Keratinocyte (primary cell): ENCODE measurements at places on chromosomes 4 and X. TPM values are rescaled to one million over a fixed set of nuclear protein-coding genes. Genes with fewer than 3 reads are reported as not detected.
A peak's percentile ranks its signal among the peaks of the same experiment; 100 is the strongest.

DNA sequence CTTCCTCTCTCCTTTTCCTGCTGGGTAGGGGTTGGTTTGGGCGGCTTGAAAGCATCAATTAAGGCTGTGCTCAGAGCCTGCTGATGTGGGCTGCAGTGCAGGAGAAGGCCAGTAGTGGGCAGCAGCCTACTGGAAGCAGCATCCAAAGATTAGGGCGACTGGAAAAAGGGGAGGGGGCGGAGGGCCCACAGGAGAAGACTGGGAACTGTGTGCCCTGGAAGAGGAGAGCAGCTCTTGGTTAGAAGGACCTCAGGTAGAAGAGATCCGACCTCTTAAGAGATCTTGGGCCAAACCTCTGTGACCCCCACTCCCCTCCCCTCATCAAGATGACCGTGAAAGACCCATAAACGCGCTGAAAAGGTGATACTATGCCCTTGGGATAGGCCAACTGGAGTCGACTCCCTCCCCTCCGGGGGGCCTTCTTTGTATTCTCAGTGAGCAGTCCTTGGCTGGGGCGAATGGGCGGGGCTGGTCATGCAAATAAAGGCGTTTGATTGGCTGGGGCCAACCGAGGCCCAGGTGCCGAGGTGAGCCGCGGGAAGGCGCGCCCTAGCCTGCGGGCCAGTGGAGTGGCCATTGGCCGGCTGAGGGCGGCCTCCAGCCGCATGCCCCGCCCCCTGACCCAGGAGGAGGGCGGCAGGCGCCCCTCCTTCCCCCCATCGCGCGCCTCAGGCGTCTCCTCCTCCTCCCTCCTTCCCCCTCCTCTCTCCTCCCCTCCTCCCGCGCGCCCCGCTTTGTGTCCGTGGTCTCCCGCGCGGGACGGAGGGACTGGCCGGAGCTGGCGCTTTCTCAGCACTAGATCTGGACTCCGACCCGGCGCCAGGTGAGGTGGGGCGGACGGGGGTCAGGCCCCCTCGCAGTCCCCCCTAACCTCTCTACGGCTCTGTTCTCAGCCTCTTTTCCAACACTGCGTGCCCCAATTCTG is 10.1 kb downstream of the DLG3 start:
- H3K36me3 ChIP-seq = no peaks in the 10 kb centered on the region
- H3K27me3 ChIP-seq = no peaks in the 10 kb centered on the region
- H3K4me3 ChIP-seq = peak overlapping the region; percentile 41
- H3K4me1 ChIP-seq = peaks cover 14% of the 10 kb centered on the region

DNA sequence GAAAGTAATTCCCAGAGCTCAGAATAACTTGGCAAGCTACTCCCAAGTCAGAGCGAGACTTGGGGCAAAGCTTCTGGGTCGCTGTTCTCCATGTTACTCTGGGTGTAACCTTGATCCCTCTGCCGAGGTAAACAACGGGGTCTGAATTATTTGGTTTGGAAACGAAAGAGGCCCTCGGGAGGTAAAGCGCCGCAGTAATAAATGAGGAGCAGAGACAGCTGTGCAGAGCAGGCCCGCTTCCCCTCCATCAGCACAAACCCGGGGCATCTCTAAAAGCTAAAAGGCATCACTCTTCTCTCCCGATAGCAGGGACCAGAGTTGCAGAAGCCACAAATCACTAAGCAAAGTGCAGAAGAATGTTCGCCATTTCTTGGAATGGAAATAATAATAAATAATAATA is 561.5 kb downstream of the BCOR start:
- no peaks in the 10 kb centered on the region for H3K36me3 ChIP-seq
- H3K27me3 ChIP-seq = peaks cover 3% of the 10 kb centered on the region
- H3K4me1 ChIP-seq = no peaks in the 10 kb centered on the region

GRCh38 chr4:56843421-56843899 is 22.0 kb upstream of the SPINK2 start:
- H3K27ac ChIP-seq = no peak overlapping the region
- no peaks in the 10 kb centered on the region for H3K36me3 ChIP-seq

GRCh38 chrX:48696909-48697727 is 584 bp downstream of the SUV39H1 start:
- H3K27me3 ChIP-seq = no peaks in the 10 kb centered on the region
- no peak for DNase-seq
- peaks cover 8% of the 10 kb centered on the region for H3K4me1 ChIP-seq

DNA sequence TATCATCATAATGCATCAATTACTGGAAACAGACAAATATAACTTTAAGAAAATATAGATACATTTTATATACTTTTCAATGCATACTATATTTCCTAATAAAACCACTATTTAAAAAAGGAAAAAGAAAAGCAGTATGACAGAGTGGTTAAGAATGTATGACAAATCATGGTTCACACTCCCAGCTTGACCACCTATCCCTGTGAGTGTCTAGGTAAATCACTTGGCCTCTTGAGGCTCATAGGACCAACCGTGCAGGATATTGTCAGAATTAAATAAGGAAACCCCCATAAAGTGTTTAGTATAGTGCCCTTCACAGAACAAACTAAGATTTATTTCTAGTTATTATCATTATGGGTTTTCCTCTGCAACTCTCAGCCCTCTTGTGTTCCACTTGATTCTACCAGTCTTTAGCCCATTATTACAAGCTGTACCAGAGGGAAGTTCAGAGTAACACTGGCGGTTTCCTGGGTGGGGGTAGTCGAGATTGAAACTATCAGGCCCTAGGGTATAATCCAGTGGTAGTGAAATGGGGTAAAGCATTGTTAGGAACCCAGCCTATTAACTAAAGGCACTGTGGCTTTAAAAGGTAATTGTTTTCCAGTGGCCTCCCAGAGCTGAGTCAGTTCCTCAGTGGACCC is 55.5 kb upstream of the PAK3 start:
- DNase-seq = no peak
- no peak overlapping the region for H3K4me3 ChIP-seq
- no peaks in the 10 kb centered on the region for H3K36me3 ChIP-seq
- peaks cover 2% of the 10 kb centered on the region for H3K27me3 ChIP-seq
- peaks cover 3% of the 10 kb centered on the region for H3K4me1 ChIP-seq
- H3K27ac ChIP-seq = peak overlapping the region; percentile 7

DNA sequence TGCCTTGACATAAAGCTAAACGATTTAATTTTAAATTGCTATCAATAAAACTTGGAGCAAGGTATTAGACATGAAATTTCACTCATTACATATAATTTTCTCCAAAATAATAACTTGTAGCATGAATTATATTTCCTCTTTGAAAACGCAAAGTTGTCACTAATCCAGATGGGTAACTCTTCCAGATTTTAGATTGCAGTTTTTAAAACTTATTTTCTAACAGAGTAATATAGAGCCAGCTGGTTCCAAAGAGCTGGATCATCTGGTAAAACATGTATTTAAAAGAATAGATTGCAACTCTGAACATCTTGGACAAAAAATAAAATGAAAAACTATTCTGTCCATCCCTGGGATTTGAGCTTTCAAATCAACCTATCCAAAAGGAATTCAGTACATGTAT is 238.2 kb upstream of the INTU start:
- DNase-seq = no peak
- H3K4me1 ChIP-seq = no peaks in the 10 kb centered on the region
- H3K27me3 ChIP-seq = no peaks in the 10 kb centered on the region
- no peak overlapping the region for H3K27ac ChIP-seq

- H3K36me3 ChIP-seq = no peaks in the 10 kb centered on the region
- peaks cover 76% of the 10 kb centered on the region for H3K27me3 ChIP-seq
- H3K27ac ChIP-seq = no peak overlapping the region
- no peaks in the 10 kb centered on the region for H3K4me1 ChIP-seq
Observed at GRCh38 chr4:8891646-8892555, 20.3 kb upstream of the HMX1 start.

DNA sequence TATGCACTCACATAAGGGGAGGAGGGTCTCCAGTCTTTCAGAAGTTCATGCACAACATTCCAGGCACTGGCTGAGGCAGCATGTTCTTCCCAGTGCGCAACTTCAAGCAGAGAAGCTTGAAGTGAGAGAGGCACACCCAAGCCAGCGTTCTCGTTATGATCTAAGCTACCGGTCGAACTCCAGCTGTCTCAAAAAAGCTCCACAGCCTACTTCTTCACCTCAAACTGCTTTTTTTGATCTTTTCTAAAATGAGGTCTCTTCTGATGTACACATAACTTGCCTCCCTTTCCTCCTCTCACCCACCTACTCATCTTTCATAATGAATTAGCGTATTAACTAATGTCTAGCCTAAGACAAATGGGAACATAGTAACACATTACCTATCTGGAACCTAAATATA is 25.3 kb downstream of the GPC4 start:
- DNase-seq = no peak
- no peaks in the 10 kb centered on the region for H3K27me3 ChIP-seq
- no peak overlapping the region for H3K27ac ChIP-seq
- H3K4me3 ChIP-seq = no peak overlapping the region
- H3K4me1 ChIP-seq = no peaks in the 10 kb centered on the region

GRCh38 chr4:61070269-61070668 is 129.9 kb upstream of the ADGRL3 start:
- no peak for DNase-seq
- no peaks in the 10 kb centered on the region for H3K4me1 ChIP-seq
- H3K27ac ChIP-seq = no peak overlapping the region
- no peaks in the 10 kb centered on the region for H3K27me3 ChIP-seq
- H3K36me3 ChIP-seq = no peaks in the 10 kb centered on the region

GRCh38 chr4:93870876-93871458 is 42.4 kb downstream of the ATOH1 start:
- no peak overlapping the region for H3K27ac ChIP-seq
- no peak for DNase-seq
- H3K27me3 ChIP-seq = no peaks in the 10 kb centered on the region
- no peak overlapping the region for H3K4me3 ChIP-seq
- H3K4me1 ChIP-seq = no peaks in the 10 kb centered on the region
- H3K36me3 ChIP-seq = no peaks in the 10 kb centered on the region

GRCh38 chr4:8461086-8461485 is 20.5 kb downstream of the TRMT44 start:
- no peaks in the 10 kb centered on the region for H3K27me3 ChIP-seq
- DNase-seq = no peak
- no peak overlapping the region for H3K27ac ChIP-seq
- H3K4me3 ChIP-seq = no peak overlapping the region

DNA sequence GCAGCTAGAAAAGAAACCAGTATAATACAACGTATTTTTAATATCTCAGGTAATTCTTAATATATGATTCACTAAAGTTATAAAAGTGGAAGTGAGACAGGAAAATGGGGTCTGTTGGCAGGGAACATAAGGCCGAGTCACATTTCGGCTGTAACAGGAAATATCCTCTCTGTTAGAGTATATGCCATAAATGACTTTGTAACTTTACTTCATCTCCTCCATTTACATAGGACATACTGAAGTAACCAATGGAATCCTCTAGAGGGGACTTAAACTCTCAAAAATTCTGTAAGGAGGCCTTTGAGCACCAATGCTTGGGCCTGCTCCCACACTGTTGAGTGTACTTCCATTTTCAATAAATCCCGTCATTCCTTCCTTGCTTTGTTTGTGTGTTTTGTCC is 71.3 kb downstream of the ANKRD17 start:
- H3K27ac ChIP-seq = no peak overlapping the region
- no peaks in the 10 kb centered on the region for H3K27me3 ChIP-seq
- H3K4me1 ChIP-seq = no peaks in the 10 kb centered on the region
- H3K4me3 ChIP-seq = no peak overlapping the region
- peaks cover 4% of the 10 kb centered on the region for H3K36me3 ChIP-seq

DNA sequence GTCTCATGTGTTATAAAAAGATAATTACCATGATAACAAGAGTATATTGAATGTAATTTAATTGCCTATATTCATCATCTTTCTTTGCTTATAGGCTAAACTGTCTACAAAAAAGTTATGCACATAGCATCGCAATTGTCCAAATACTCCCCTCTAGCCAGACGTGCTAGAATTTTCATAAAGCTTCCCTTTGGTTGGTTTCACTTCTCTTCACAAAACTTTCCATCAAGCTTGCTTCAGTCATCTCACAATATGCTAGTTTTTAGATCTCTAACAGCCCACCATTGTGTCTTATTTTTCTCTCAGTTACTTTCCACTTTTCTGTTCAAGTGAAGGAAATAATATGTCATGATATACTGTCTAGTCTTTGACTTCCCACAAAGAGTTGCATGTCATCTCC is 448.3 kb upstream of the SPANXN1 start:
- no peak for DNase-seq
- H3K4me1 ChIP-seq = peaks cover 6% of the 10 kb centered on the region
- H3K27ac ChIP-seq = no peak overlapping the region
- H3K4me3 ChIP-seq = no peak overlapping the region

DNA sequence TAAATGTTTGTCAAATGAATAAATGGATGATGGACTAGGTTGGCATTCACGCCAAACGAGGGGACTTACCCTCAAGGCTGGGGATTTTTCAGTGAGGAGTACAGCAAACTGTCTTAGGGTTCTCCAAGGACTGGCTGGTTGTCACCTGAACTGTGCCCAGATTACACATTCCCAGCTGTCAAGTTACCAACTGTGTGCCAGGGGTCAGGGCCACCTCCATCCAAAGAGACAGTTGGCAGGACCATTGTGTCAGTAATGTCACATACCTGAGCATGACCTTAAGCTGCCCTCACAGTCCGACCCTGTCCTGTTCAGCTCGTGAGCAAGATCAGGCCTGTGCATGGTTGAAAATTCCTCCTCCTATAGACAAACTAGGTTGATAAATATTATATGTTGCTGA is 116.7 kb downstream of the MID1IP1 start:
- no peaks in the 10 kb centered on the region for H3K36me3 ChIP-seq
- DNase-seq = no peak
- no peak overlapping the region for H3K27ac ChIP-seq
- no peaks in the 10 kb centered on the region for H3K4me1 ChIP-seq
- H3K4me3 ChIP-seq = no peak overlapping the region

DNA sequence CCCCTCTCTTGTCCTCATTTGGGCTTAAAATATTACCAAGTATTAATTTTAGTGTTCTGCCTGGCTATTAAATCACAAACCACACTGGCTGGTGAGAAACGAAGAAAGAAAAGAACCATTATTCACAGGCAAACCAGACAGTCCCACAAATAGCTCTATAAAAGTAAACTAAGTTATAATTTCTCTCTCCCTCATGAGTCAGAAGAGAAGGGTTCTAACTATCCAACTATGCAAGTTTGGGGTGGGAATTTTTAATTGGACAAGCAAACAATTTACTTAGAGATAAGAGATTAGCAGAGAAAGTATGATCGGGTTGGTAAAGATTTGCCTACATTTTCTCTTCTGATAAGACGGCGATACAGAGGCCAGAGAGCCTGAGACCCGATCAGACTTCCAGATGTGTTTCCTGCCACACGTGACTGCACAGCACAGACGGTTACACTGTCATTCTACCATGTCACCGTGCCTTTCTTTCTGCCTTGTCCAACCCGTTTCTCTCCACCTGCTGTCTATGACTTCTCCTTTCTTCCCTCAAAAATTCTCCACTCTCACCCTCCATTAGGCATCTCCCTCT is 52.3 kb downstream of the MEPE start:
- DNase-seq = no peak
- H3K27ac ChIP-seq = no peak overlapping the region
- no peaks in the 10 kb centered on the region for H3K27me3 ChIP-seq
- no peaks in the 10 kb centered on the region for H3K4me1 ChIP-seq

The SPANXD gene
- not detected in 3 replicates for polyA plus RNA-seq

The AFP gene
- polyA plus RNA-seq = 1.3 to 2.8 TPM (median 1.8 TPM) in 3 replicates

The PLP1 gene
- not detected in 3 replicates for polyA plus RNA-seq

The VEGFC gene
- polyA plus RNA-seq = 7.6 to 46.0 TPM (median 19.4 TPM) in 3 replicates

The MAGEB16 gene
- polyA plus RNA-seq = not detected in 3 replicates
